ENCODE measurements at places on chromosomes 1 and 21.

DNA sequence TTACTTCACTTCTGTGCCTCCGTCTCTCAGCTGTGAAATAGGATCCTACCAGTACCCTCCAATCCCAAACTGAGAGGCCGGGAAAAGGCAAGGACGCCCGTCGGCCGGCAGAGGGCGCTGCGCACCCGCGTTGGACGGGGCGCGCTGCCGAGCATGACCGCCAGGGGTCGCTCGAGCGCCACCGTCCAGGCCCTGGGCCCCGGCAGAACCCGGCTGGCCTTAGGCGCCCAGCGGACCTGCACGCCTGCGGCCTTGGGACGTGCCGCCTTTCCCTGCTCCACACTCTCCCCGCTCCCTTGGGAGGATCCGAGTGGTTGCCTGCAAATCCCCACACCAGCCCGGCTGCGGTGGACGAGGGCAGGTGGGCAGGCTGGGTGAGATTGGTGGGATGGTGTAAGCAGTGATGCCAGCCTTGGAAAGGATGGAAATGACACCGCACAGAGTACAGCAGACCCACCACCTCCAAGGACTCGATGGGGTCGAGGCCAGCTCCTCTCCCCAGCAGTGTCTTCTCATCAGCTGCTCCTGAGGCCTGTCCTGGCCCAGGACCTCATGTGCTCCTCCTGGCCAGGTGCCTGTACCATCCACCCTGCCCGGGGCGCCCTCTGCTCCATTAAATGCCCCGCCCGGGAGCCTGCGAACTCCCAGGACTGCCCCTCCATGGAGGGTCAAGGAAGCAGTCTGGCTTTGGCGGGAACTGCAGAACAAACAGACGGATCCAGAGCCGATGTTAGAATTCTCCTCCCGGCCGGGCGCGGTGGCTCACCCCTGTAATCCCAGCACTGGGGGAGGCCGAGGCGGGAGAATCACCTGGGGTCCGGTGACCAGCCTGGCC, 47.4 kb upstream of the LBR start:
- DNase-seq, result peak; percentile 58

- DNase-seq, result no peak
Observed at GRCh38 chr1:156876281-156876680, 15.6 kb downstream of the NTRK1 start.

DNA sequence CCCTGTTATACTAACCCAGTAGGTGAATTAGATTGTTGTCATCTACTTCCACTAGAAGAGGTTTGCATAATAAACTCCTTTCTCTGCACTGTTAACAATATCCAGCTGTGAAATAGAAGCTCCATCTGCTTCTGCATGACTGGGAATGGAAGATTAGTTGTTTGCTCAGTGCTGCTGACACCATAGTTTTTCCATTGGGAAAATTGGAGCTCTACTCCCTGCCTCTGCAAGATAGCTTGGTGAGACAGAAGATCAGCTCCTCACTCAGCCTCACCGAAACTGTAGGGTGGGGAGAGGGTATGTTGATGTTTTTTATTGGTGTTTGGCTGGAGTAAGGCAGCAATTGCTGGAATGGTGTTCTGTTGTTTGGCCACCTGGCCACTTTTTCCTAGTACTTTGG, 331.6 kb upstream of the ADAMTS5 start:
- no peak for DNase-seq

DNA sequence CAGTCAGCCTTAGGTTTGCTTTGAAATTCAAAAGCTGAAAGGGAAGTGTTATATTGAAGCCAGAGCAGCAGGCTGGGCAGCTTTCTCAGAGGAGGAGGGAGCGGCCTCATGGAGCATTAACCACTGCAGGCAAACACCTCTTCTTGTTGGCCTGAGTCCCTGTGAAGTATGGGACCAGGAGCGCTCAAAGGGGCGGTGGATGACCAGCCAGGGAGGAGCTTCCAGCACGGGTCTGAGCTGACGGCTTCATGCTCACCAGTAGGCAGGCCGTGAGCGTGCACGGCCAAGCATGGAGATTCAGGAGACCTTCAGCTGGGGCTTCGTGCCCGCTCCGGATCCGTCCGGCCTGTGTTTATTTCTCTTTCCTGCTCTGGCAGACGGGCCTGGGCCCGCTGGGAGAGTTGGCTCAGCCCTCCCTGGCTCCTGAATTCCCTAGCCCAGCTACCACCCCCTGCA, 245.2 kb downstream of the TRABD2B start:
- no peak for DNase-seq

GRCh38 chr1:174998569-174999215, 1.1 kb upstream of the CACYBP start:
- DNase-seq, result peak; percentile 87

DNA sequence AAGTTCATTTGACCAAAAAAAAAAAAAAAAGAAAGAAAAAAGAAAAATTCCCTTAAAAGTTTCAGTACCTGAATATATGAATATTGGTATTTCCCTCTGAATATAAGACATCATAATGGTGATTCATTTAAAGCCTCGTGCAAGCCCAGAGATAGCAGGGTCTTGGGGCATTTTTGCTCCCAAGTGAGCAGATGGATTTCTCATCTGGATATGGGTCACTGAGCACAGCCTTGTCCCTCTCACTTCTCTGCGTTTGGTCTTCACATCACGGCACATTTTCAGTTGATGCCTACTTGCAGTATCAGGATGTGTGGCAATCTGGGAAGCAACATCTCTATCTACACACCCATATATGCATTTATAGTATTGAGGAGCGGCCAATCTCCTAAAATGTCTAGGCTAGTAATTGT, 12.7 kb downstream of the CD58 start:
- no peak for DNase-seq

- no peak for DNase-seq
Observed at GRCh38 chr1:184056921-184057555, 5.5 kb downstream of the TSEN15 start.

DNA sequence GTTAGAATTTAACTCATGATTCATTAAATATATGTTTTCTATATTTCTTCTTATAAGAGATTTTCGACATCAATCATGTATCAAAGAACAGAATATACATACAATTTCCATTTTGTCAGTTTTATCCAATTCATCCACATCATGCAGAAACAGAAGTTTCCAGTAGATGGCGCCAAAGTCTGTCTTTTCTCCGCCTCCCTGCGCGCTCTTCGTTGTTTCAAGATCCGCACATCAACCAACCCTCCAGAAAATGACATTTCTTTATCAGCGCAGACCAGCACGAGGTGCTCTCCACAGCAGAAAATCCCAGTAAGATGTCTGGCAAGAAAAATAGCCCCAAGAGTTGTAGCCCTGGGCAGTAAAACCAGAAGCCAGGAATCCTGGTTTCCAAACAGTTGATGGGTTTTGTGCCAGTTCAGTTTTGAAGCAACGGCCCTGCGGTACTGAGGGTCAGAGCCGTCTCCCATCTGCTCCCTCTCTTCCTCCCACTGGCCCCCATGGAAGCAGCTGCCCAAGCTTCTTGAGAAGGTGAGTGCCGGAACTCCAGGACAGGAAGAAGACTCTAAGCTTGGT, 38.6 kb upstream of the GPR137B start:
- DNase-seq, result peak; percentile 77

GRCh38 chr1:43466403-43466802, 12.7 kb upstream of the HYI start:
- no peak for DNase-seq

- DNase-seq, result no peak
Observed at GRCh38 chr1:8987881-8988617, 38.2 kb downstream of the SLC2A7 start.

DNA sequence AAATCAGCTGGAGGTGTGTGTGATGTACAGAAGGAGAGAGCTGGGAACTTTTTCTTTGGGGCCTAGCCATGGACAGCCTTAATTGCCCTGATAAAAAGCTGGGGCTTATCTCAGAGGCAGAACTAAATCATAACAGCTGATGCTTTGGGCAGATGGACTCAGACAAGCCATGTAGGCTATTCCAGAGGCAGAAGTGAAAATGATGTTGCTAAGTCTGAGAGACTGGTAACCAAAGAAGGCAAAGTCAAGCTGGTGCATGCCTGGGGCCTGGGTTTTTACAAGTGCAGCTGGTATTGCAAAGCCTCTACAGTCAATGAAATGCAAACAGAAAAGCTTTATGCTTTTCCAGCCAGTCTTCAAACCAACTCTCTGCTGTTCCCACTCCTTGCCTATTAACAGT, 39.0 kb upstream of the LMX1A start:
- DNase-seq, result no peak

DNA sequence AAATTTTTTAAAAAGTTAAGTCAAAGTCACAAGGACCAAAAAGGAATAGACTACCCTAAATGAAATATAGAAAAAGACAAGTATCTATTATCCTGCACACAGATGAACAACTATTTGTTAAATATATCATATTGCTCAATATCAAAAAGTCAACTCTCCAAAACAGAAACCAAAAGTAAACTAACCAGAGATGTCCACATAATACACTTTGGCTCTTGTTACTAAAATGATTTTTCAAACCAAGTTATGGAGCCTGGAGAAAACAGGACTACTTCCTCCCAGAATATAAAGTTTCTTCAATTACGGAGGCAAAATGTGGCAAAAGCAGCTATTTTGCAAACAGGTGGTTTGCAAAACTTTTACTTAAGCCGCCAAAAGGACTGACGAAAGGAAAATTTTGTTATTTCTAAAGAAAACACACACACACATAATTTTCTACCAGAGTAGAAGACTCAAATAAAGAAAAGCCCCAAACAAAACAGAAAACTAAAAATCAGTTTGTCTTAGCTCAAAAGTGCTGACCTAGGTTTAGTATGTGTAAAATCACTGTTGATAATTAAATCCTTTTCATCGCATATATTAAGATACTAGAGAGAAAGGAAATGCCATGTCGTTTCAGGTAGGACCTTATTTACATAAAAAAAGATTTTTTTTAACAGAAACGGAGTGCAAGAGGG, 1.1 kb downstream of the DPYD start:
- peak; percentile 53 for DNase-seq

- DNase-seq, result no peak
Observed at GRCh38 chr1:111723091-111723806, 15.9 kb downstream of the INKA2 start.

DNA sequence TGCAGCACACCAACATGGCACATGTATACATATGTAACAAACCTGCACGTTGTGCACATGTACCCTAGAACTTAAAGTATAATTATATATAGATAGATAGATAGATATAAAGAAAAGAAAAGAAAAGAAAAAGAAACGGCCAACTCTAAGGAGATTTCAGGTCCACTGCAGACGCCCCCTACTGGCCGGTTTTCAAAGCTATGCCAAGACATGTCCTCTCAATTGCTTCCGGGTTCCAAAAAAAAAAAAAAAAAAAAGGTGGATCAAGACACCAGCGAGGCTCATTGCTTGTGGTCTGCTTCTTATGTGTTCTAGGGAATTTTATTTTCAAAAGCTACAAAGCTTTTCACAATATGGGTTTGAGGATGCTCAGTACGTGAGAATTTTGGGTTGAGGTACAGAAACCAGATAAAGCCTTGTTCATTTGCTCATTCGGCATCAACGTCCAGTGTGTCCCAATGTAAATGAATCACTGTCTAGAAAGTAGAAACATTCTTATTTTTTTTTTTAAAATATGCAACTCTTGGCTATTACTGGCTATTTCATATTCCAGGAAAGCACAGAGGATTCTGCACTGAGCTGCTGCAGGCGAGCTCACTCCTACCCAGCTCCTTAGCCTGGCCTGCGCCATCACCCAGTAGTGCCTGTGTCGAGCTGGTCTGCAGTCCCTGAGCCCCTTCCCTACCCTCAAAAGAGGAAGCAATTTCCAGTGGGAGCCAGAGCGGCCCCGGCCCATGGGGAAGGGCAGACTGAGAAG, 643.0 kb downstream of the KIF26B start:
- DNase-seq, result no peak

GRCh38 chr1:91891454-91891853, 5.5 kb upstream of the TGFBR3 start:
- no peak for DNase-seq

DNA sequence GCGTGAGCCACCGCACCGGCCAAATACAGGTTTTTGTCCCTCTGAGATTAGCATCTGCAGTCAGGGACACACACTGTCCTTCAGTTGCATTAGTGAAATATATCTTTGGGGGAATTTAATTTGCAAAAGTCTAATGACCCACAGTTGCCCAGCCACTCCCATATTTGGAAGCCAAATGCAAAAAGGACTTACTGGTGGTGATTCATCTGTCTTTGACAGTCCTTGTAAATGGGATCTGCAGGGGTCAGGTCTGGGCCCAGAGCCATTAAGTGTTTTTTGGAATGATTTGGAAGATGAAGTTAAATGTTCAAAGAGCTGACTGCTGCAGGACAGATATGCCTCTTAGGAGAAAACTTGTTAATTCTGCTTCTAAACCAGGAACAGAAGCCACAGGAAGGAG, 44.6 kb upstream of the DNASE2B start:
- no peak for DNase-seq

- no peak for DNase-seq
Observed at GRCh38 chr1:159743651-159744410, 29.4 kb upstream of the CRP start.

- peak; percentile 86 for DNase-seq
Observed at GRCh38 chr1:109877317-109877771, 33.3 kb upstream of the CSF1 start.

GRCh38 chr1:41784531-41785274, 134.0 kb downstream of the HIVEP3 start:
- no peak for DNase-seq

- DNase-seq, result no peak
Observed at GRCh38 chr1:241250465-241250864, 106.5 kb downstream of the RGS7 start.

- no peak for DNase-seq
Observed at GRCh38 chr1:57218487-57219079, 205.3 kb downstream of the DAB1 start.

DNA sequence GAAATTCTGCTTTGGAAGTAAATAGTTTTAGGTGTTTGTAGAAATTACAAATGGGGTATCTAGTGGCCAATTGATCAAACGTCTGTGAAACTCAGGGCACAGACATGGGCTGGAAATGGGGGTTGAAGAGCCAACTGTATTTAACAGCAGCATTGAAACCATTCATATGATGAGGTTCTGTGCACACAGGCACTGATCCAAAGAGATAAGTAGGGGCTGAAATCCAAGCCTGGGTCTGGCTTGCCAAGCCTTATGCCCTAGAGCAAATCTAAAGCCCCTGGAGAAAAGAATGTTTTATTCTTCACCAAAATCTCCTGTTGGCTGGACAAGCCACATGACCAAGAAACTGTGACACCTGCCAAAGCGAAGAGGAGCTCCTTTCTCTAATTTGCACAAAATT, 67.6 kb upstream of the ST6GALNAC5 start:
- no peak for DNase-seq

GRCh38 chr1:231934797-231935196, 308.2 kb downstream of the DISC1 start:
- peak; percentile 70 for DNase-seq

DNA sequence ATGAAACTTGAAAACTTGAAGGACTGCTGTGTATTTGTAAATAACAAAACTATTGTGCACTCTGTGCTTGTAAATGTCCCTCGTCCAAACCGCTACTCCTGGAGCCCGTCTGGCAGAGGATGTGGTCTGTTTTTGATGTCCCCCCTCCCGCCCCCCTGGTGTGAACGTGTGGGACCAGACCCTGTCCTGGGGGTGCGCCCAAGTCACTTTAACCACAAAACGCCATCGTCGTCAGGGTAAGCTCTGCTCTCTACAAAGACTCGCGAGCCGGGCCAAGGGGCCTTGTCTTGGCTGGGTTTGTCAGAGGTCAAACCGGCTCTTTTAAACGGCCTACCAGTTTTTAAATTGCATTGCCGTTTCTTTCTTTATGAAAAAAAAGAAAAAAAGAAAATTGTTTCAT, 87.4 kb upstream of the TMEM51 start:
- DNase-seq, result no peak
